Right renal pelvis (tissue), 4 donors: ENCODE measurements at places on chromosomes 6 and 20.

DNA sequence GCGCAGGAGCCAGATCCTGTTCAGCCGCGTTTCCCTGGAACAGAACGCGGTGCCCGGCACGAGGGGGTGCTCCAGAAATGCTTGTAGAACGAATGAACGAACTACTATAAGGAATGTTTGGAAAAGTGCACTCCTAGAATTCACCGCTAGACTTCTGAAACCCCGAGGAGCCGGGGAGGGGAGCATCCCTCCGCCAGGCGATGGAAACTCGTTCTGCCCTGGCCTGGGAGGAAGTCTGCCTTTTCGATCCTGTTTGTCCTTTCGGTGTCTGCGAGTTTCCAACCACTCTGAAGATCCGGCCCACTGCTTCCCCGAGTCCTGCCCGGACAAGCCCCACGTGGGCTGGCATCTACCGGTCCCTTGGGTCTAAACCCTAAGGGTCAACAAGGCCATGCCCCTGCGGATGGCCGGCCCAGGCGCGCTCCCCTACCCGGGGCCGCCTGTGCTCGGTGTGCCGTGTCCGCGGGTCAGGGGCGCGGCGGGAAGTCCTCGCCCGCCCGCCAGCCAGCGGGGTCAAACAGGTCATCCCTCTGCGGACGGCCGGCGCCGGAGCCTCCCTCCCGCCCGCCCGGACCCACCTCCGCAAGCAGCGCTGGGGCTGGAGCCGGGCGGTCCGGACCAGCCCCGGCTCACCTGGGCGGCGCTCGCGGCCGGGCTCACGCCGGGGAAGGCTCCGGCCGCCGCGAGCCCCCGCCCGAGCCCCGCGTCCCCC, 526 bp downstream of the SULF2 start:
- no peak for DNase-seq

- DNase-seq, result no peak
These were observed 13.1 kb downstream of the TNFAIP3 start for GRCh38 chr6:137879885-137880745.

DNA sequence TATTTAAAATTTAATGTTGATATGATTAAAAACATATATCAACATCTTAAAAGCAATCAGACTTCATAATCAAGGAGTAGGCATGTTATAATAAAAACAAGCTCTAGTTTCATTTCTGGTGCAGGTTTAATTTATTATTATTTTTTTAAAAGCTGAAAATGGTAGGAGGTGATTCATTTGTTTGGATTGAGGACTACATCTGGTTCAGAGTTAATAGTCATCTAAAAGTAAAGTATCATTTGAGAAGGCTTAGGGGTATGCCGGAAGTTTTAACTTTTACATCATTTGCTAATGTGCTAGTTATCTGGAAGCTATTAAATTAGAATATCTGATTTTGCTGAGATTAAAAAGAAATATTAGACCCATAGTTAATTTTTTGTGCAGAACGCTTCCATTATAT, 169.5 kb upstream of the LAMA2 start:
- DNase-seq, result no peak

DNA sequence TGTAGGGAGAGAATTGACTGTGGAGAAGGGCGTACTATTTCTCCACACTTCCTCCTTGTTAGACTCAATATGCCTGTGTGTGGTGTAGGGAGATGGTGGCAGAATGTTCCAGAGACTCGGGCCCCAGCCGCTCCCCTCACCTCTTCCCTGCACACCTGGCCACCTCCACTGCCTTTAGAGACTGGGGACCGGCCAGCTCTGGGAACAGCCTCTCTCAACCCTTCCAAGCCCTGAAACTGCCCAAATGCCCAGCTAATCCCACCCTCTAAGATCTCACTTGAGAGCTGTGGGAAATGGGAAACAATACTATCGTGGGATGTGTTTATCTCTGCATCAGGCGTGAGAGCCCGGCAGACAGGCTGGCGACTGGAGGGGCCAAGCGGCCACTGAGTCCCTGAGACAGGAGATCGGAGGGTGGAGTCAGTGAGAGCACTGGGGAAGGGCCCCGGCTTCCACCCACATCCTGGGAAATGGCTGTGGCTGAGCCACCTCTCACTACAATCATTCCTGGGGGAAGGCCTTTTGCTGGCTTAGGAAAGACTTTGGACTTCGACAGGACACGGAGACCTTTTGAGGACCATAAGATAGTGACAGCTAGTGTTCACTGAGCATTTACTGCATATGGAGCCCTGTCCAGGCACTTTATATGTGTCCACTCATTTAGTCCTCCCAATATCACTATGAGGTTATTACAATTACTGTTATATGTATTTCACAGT, 31.0 kb upstream of the MRPS18A start:
- no peak for DNase-seq

GRCh38 chr20:44018259-44018941, 103.7 kb downstream of the TOX2 start:
- DNase-seq, result peak; percentile 67

- no peak for DNase-seq
These were observed 922.8 kb upstream of the MAP3K7 start for GRCh38 chr6:91509711-91510110.

DNA sequence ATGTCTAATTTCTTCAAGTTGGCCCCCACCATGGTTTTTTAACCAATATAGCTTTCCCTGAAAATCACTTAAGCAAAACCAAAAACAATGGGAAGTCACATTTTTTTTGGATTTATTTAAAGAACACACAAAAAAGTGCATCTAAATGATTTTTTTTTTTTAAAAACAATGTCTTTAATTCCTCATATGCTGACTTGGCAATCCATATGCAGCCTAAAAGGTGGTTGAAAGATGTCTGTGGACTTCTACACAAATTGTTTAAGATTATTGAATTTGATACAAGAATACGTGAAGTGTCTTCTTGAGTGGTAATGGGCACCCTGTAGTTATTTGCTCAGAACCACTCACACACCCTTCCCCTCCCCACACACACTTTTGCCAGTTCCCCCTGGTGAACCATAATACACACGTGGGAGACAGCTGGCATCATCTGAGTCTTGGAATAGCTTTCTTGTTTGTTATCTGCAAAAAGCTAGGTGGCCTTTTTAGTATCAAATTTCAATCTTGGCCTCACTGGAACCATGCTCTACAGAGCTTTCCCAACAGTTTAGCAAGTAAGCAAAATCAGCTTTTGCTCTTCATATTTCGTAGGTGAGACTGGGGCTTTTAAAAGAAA, 60.9 kb upstream of the TULP1 start:
- no peak for DNase-seq

- peak; percentile 64 for DNase-seq
These were observed 73.0 kb upstream of the NHSL1 start for GRCh38 chr6:138572167-138572875.

DNA sequence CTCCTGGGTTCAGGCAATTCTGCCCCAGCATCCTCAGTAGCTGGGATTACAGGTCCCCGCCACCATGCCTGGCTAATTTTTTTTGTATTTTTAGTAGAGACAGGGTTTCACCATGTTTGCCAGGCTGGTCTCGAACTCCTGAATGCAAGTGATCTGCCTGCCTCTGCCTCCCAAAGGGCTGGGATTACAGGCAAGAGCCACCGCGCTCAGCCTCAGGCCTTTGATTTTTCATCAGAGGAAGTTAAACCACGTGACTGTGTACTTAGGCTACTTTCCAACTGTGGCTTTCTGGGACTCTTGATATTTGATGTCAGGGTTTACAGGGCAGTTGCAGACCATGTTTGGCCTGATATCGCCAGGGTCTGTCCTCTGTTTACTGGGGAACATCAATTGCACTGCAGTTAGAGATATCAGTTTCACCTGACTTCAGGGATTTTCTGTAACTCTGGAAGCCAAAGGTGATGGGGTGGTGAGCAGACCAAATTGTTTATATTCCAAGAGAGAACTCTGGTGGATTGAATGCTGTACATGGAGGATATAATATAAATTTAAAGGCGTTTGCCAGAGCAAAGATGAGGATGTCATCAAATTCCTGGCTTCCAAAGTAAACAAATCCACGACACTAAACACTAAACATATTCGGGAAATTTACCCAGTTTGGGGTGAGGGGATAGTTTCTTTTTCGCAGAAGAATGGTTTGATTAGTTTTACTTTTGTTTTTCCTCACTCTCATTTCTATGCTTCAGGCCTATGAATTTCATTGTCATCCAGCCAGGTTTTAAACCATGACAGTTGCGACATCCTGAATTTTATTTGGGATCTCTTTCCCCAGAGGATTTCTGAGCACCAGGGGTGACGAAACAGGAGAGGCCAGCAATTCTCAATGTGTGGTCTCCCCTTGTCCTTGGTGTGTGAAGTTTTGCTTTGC, 4.2 kb downstream of the PSMF1 start:
- no peak for DNase-seq

DNA sequence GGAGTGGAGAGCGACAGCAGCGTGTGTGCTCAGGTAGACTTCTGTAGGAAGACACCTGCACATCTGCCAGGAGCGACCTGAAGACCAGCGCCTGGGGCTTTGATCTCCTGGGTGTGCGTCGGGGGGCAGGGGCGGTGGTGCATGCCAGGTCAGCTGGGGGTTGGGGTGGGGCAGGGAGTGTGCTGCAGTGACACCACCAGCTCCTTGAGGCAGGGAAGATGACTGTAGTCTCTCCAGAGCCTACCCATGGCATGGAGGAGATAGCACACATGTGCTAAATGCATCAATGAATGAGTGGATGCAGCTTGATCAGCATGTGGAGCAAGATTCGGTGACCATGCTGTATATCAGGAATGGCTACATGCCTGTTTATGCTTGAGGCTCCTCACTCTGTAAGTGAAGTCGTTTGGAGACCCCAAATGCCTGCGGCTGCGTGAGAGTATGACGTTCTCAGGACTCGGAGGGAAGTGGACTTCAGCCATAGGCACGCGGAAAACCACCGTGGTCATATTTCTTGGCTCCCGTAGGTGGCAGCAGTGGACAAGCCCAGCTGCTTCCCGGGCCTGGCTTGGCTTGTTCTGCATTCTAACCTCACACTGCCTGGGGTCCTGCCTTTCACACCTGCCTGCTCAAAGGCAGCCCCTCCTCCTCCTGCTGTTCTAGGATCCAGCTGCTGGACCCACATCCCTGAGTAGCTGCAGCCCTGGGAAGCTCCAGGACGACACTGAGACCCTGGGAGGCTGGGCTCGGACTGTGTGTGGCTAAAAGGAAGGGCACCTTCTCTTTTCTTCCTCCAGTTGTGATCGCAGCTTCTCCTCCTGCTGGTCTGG, 39.4 kb upstream of the KCNK16 start:
- peak; percentile 70 for DNase-seq

DNA sequence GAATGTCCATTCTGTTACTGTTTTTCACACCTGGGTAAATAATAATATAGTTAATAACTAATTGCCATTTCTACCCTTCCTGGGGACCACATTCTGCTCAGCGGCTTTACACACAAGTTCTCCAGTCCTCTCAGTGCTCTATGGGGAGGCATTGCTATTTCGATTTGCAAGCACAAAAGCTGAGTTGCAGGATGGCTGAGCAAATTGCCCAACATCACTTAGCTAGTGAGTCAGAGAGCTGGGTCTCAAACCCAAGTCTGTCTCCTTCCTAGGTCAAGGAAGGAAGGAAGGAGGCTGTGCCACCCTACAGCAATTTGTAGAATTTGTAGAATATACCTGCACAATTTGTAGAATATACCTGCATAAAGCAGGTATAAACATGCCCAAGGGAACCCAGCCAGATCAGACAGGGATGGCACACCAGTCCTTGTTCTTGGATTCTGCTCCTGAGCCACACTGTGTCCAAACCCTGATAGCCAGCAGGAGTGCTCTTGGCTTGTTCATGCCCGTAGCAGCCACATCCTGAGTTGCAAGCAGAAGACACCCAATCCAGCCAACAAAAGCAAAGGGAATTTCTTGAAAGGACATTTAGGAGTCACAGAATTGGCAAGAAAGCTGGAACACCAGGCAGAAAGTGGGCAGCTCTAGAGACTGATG, 56.9 kb downstream of the LY86 start:
- no peak for DNase-seq

GRCh38 chr20:63969838-63970713, at the start of gene ZNF512B:
Gene ZNF512B, minus strand, starts transcription at chr20:63969930. Its CDS starts 1,980 bp downstream, at chr20:63967950.
- no peak for DNase-seq

DNA sequence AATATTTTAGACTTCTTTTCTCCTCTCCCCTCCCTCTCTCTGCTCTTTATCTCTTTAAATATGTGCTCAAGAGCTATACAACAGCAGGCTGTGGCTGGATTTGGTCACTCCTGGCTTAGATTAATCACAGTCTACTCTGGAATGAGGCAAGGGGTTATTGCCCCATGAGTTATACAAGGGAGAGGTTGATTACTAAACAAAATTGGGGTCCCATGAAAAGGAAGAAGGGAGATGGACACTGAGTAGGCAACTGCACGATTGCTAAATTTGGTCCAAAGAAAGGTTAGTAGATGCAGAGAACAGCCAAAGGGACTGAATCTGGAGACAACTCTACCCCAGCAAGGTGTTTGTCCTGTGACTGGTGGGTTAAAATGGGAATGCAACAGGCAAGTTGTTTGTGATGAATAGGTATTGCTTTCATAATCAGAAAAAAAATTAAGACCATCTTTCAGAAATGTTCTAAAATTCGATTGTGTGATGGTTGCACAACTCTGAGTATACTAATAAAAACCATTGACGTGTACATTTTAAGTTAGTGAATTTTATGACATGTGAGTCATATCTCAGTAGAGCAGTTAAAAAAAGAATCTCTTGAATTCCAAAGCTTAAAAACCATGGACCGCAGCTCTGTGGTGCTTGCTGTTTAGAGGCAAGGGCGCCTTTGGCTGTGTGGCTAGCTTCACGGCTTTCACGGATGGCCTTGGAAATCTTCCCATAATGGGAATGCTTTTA, 57.1 kb downstream of the KIZ start:
- DNase-seq, result no peak
